ENCODE measurements at places on chromosomes 3 and 15.
A peak's percentile ranks its signal among the peaks of the same experiment; 100 is the strongest.

DNA sequence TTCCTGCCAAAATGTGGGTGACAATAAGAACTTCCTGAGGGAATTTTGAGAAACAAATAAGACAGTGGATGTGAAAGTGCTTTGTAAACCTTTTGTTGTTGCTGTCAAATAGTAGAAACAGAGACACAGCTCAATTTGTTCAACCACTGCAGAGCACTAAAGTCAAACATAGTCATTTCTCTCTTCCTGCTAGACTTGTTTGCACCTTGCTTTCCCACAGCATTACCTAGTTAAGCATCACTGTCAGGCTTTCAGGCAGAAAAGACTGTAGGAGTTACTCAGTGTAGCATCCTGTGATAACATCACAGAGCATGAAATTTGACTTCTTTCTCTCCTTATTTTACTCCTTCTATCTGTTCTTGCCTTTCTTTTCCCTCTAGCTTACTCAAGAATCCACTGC is 27.1 kb downstream of the SLC12A1 start:
- no peak for DNase-seq

GRCh38 chr15:58773024-58773423 is 1.9 kb downstream of the MINDY2 start:
- no peak for DNase-seq

DNA sequence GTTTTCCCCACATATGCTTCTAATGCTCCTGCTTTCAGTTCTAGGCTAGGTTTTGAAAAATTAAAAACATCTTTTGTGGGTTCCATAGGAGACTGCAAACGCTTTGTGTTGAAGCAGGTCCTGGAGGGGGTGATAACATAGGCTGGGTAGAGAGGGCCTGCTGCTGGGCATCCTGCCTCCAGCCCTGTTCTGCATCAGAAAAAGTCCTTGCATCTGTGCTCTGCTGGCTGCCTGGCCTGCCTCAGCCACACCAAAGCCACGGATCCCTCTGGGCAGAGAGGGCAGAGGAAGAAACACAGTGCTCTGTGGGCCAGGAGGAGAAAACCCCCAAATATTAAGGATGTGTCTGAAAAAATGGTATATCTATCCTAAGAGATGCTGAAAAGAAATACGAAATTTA is 3.9 kb upstream of the ARPP21 start:
- no peak for DNase-seq

DNA sequence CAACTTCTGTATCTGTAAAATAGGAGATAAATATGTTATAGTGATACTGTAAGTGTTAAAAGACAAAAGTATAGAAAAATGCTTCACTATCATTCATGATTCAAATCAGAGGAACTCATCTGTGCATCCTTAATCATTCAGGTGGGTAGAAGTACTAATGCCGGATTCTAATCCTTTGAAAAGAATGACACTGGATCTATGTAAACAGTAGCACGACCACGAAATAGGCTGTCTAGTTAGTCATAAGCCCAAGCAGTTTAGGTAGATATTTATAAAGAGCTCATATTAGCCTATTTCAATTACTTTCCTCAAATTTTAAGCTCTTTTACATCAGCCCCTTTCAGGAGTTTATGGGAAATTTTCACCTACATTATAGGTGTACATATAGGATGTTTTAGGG is 437.9 kb downstream of the SOX2 start:
- no peak for DNase-seq

DNA sequence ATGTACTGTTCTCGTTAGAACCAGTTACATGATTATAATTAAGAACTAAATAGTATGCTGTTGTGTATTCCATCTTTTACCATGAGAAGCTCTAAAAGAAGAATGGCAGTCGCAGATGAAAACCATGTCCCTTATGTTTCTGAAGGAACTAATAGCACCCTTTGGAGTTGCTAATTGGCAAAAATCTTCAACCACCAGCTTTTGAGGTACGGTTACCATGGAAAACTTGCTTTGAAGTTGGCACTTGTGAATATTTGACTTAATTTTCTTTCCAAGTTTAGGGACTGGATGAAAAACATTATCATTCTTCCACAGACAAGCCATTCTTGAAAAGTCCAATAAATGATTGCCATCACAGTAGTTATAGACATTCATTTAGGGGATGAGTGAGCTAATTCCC is 666.6 kb upstream of the ROBO1 start:
- no peak for DNase-seq

- peak; percentile 82 for DNase-seq
These were observed 9.1 kb downstream of the MRPS11 start for GRCh38 chr15:88476635-88477060.

- DNase-seq = no peak
These were observed 57.4 kb downstream of the ZNF280D start for GRCh38 chr15:56675930-56676329.

GRCh38 chr3:155101398-155101797 is 21.3 kb downstream of the MME start:
- DNase-seq = no peak

GRCh38 chr15:62771234-62771633 is 271.3 kb upstream of the TPM1 start:
- no peak for DNase-seq

- DNase-seq = no peak
These were observed 24.1 kb downstream of the ZNF592 start for GRCh38 chr15:84772467-84772866.

GRCh38 chr3:126381966-126382365 is 12.7 kb upstream of the CFAP100 start:
- no peak for DNase-seq

GRCh38 chr3:160220038-160220437 is 5.2 kb upstream of the C3orf80 start:
- no peak for DNase-seq

DNA sequence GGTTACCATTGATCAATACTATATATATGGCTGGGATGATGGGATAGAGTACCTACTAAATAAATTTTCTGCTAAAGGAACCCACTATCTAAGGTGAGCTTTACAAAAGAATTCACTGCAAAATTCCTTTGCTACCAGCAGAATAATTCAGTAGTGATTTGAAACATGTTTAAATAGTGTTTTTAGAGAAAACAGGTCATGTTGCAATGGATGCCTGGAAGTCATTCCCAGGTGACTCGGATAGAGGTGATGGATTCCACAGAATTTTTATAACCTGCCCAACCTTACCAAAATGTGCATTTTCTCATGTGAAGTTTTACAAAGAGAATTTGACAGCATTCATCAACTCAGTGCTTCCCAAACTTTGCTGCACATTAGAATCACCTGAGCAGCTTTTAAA is 53.2 kb downstream of the CEP152 start:
- no peak for DNase-seq

DNA sequence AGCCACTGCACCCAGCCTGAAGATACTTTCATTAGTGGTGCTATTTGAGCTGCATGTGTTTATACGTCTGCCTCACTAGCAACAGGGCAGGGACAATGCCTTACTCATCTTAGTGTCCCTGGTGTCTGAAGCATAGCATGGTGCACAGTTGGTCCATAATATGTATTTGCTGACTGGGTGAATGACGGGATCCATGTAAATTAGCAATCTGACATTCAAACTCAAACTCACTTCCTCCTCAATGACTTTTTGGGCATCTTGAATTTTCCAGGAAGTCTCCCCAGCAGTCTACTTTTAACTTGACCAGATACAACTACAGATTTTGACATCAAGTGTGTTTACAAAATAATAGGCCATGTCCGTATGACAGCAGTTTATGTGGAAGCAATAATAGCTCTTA is 3.0 kb upstream of the LDHAL6B start:
- no peak for DNase-seq

DNA sequence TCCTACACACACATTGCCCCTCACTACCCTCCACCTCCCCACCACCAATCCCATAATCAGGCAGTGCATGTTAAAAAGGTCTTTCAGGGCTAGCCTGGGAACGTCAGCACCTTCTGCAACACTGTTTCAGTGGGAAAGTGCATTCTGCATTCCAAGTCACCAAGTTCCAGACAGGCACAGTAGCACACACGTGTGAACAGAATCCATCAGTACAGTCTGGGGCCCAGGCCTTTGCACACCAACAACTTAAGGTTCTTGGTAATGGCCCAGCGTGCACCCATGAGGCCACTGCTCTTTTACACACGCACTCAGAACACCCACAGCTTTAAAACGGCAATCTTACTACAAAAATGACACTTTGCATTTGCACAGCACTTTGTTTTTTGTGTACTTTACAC is 1.2 kb downstream of the ANXA2 start:
- peak; percentile 34 for DNase-seq

All from HAP-1 (cell line).